ENCODE measurements at places on chromosomes 12 and 14.

DNA sequence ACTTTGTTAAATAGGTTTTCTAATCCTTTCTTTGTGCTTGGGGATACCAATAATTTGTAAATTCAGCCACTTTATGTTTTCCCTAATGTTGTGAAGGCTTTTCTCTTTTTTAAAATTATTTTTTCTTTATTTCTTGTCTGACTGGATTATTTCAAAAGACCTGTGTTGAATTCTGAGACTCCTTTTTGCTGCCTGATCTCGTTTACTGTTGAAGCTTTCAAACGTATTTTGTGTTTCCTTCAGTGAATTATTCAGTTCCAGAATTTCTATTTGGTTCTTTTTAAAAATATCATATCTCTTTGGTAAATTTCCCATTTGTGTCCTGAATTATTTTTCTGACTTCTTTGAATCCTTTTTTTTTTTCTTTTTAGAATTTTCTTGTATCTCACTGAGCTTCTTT, 241.6 kb downstream of the LRIG3 start:
- no peak for DNase-seq

DNA sequence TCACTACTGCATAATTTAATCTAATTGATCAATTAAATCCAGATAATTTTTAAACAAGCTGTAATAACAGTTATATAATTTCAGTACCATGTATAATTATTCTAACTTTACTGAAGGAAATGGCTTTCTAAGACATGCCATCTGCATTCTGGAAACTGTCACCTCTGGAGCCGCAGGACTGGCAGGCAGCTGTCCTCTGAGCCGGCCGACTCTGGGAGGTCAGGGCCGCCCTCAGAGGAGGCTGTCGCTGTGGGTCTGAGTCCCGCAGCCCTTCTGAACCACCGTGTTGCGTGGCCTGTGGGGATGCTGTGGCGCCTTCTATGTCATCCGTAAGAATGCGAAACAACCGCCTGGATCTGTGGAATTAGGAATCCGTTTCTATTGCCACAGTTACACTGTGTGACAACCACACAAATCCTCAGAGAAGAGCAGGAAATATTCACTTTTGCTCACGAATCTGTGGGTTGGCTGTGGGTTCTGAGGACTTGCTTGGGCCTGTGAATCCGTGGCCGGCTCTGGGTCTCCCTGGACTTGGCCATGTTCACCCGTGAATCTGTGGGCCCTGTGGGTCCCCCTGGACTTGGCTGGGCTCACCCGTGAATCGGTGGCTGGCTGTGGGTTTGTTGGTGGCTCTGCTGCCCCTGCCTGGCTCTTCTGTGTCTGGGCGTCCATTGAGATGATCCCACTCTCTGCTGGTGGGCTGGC, 17.2 kb upstream of the GALNT9 start:
- peak; percentile 3 for DNase-seq

- no peak for DNase-seq
Measured at GRCh38 chr12:125454291-125454690, 389.1 kb downstream of the AACS start.

- peak; percentile 84 for DNase-seq
Measured at GRCh38 chr12:98698603-98699463, 53.7 kb downstream of the APAF1 start.

DNA sequence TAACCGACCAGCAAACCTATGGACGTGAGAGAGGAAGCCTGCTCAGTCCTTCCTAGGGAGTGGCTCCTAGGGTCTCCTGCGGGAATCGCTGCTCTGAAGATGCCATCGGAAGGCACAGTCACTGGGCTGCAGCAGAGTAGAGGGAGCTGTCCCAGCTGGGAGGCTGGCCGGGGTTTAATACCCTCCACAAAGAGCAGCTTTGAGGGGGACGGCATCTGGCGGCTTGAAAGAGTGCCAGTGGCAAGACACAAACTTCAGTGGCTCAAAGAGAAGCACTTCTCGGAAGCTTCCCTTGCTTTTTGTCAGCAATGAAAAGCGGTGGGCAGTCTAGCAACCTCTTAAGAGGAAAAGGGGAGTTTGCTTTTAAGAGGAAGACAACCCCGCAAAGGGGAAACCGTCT, 114.6 kb downstream of the TMEM132C start:
- no peak for DNase-seq
